ENCODE measurements at places on chromosomes 1 and 21. TPM values are rescaled to one million over a fixed set of nuclear protein-coding genes. Genes with fewer than 3 reads are reported as not detected.

DNA sequence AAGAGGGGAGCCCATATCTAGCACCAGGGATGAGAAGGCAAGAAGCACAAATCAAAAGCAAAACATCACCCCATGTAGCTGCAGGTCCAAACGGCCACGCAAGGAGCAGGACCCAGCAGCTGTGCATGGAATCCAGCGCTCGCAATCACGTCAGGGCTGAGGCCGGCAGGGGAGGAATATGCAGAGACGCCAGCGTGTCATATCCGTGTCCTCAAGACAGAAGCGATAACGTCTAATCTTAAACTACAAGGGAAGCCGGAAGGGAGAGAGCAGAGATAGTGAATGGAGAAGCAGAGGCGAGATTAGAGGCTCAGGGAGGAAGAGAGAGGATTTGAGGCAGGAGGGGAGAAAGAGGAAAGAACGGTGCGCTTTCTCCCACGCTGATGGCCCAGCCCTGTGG is 39.1 kb downstream of the FBXO2 start:
- H3K27me3 ChIP-seq, result no peaks in the 10 kb centered on the region
- no peak for DNase-seq
- H3K27ac ChIP-seq, result no peak overlapping the region
- no peaks in the 10 kb centered on the region for H3K4me1 ChIP-seq

GRCh38 chr1:45953934-45954847 is 150.8 kb downstream of the MAST2 start:
- DNase-seq, result peak; percentile 75
- H3K27me3 ChIP-seq, result no peaks in the 10 kb centered on the region
- no peaks in the 10 kb centered on the region for H3K36me3 ChIP-seq
- no peak overlapping the region for H3K4me3 ChIP-seq
- H3K27ac ChIP-seq, result peak overlapping the region; percentile 87

- H3K27me3 ChIP-seq, result peaks cover 35% of the 10 kb centered on the region
- peaks cover 6% of the 10 kb centered on the region for H3K4me1 ChIP-seq
- DNase-seq, result peak; percentile 60
- peaks cover 25% of the 10 kb centered on the region for H3K36me3 ChIP-seq
- no peak overlapping the region for H3K4me3 ChIP-seq
- H3K27ac ChIP-seq, result no peak overlapping the region
Observed at GRCh38 chr1:160085686-160086455, 4.5 kb downstream of the KCNJ9 start.

GRCh38 chr1:168506204-168506819 is 37.5 kb downstream of the XCL2 start:
- no peaks in the 10 kb centered on the region for H3K27me3 ChIP-seq
- no peak overlapping the region for H3K4me3 ChIP-seq
- H3K4me1 ChIP-seq, result peaks cover 5% of the 10 kb centered on the region

GRCh38 chr1:22048351-22049192 is 3.9 kb upstream of the CDC42 start:
- peak; percentile 77 for DNase-seq
- peaks cover 12% of the 10 kb centered on the region for H3K4me1 ChIP-seq
- H3K4me3 ChIP-seq, result no peak overlapping the region

- no peak overlapping the region for H3K27ac ChIP-seq
- peaks cover 56% of the 10 kb centered on the region for H3K4me1 ChIP-seq
- no peaks in the 10 kb centered on the region for H3K27me3 ChIP-seq
- peak; percentile 19 for DNase-seq
- no peaks in the 10 kb centered on the region for H3K36me3 ChIP-seq
Observed at GRCh38 chr1:235077163-235077540, 51.5 kb downstream of the TOMM20 start.

DNA sequence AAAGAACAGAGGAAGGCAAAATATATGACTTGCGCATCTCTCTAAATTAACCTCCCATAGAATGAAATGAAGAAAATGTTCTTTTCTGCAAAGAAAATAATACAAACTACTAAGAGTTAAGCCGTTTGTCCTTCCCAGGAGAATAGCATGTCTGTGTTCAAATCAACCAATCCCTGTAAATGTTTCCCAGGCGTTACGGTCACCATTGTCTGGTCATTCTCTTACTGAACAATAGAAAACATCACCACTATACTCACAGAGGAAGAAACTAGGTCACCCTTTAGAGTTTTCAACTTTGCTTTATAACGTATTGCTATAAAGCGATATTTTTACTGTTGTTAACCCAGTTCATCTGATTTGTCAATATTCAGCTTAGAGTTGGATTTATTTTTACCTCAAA is 34.1 kb downstream of the COL11A1 start:
- H3K27me3 ChIP-seq, result no peaks in the 10 kb centered on the region
- H3K4me1 ChIP-seq, result no peaks in the 10 kb centered on the region
- H3K4me3 ChIP-seq, result no peak overlapping the region
- H3K27ac ChIP-seq, result no peak overlapping the region

- no peak overlapping the region for H3K4me3 ChIP-seq
- H3K27me3 ChIP-seq, result no peaks in the 10 kb centered on the region
- H3K36me3 ChIP-seq, result no peaks in the 10 kb centered on the region
- H3K4me1 ChIP-seq, result no peaks in the 10 kb centered on the region
- DNase-seq, result no peak
Observed at GRCh38 chr1:176733661-176734060, 270.7 kb downstream of the PAPPA2 start.

- H3K4me3 ChIP-seq, result no peak overlapping the region
- H3K27ac ChIP-seq, result no peak overlapping the region
- no peaks in the 10 kb centered on the region for H3K27me3 ChIP-seq
- H3K36me3 ChIP-seq, result no peaks in the 10 kb centered on the region
Observed at GRCh38 chr1:8330271-8331125, 12.6 kb downstream of the SLC45A1 start.

GRCh38 chr1:221878134-221878533 is 136.2 kb upstream of the DUSP10 start:
- H3K27ac ChIP-seq, result no peak overlapping the region
- H3K27me3 ChIP-seq, result no peaks in the 10 kb centered on the region
- H3K4me3 ChIP-seq, result no peak overlapping the region
- H3K36me3 ChIP-seq, result no peaks in the 10 kb centered on the region

Gene CHI3L1
- 0.22 TPM for polyA plus RNA-seq

Gene S100A1
- polyA plus RNA-seq, result 2.8 TPM

Gene RNPC3
- polyA plus RNA-seq, result 54.3 TPM

Gene NES
- polyA plus RNA-seq, result 26.5 TPM

Gene GJC2
- polyA plus RNA-seq, result 7.2 TPM

Gene PDXK
- polyA plus RNA-seq, result 86.5 TPM

Gene BLACAT1
- 0.88 TPM for polyA plus RNA-seq

Measured in large intestine (tissue), 12 donors.